ENCODE measurements at places on chromosomes 7 and 10.

- no peak for DNase-seq
Observed at GRCh38 chr7:77386165-77386822, 29.9 kb downstream of the GSAP start.

- DNase-seq, result no peak
Observed at GRCh38 chr10:118842843-118843624, 88.3 kb upstream of the CACUL1 start.

DNA sequence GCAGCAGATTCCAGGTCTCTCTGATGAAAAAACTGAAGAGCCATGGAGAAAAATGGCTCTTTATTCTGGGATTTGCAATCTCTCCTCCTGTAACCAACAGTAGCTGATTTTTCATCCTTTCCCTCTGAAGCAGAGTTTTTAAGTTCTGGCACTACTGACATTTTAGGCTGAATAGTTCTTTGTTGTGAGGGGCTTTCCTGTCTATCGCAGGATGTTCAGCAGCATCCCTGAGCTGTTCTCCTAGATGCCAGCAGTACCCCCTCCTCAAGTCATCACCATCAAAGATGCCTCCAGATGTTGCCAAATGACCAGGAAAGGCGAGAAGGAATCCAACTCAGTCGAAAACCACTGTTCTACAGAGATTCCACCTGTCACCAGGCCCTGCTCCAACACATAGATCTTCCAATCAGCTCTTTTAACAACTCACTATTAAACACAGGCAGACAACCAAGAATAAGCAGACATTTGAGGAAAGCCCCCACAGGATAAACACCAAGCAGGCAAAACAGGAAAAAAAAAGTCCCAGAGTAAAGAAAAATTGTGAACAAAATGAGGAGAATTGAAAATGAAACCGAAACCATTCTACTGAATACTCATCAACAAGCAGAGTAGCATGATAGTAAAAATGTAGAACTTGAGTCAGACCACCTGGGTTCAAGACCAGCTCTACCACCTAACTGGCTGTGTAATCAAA lies 124.8 kb downstream of the MPP7 start:
- no peak for DNase-seq

DNA sequence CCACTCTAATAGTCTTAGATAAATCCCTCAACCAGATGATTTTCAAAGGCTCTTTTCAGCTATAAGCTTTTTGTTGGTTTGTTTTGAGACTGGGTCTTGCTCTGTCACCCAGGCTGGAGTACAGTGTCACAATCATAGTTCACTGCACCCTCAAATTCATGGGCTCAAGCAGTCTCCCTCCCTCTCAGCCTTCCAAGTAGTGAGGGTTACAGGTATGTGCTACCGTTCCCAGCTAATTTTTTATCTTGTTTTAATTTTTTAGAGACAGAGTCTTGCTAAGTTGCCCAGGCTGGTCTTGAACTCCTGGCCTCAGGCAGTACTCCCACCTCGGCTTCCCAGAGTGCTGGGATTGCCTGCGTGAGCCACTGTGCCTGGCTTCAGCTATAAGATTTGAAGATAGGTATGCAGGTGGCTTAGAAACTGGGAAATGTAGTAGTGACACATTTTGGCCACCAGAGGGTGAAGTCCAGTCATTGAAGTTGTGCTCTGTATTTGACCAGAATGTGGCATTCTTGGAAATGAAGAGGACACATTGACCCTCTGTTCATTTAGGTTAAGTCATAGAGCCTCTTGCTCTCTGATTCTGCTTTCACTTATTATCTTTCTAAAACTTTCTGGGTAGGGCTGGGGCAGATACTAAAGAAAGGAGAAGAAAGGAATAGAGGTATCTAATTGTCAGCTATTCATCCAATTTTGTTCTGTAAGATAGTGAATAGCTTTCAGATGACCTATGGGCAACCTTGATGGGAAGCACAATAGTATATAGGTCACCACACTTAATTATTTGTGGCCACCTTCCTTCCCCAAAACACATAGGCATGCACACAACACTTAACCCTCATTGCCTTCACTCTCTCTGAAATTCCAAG lies 36.0 kb downstream of the R3HCC1L start:
- DNase-seq, result peak; percentile 3

DNA sequence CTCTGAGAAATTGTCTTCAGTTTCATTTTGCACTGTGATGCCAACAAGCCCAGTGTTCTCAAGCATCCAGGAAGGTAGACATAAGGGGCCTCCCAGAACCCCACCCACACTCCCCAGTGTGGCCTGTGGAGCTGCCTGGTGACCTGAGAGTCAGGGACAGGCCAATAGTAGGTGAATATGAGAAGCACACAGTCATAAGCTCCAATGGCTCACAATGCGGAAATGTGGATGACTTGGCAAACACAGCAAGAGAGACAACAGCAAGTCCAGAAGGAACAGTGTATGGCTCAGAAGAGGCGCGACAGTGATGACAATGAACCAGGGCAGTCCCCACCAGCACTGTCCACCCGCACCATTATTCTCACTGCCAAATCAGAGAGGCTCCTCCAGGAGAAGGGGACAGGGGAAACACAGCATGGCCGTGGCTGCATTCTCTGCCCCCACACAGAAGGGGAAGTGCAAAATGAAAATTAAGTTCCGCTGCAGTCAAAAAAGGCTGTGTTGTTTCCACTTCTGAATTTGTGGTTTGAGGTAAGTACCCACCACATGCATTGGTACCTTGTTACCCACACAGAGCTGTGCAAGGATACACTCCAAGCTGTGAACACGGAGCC lies 419.8 kb downstream of the GRID1 start:
- DNase-seq, result no peak

DNA sequence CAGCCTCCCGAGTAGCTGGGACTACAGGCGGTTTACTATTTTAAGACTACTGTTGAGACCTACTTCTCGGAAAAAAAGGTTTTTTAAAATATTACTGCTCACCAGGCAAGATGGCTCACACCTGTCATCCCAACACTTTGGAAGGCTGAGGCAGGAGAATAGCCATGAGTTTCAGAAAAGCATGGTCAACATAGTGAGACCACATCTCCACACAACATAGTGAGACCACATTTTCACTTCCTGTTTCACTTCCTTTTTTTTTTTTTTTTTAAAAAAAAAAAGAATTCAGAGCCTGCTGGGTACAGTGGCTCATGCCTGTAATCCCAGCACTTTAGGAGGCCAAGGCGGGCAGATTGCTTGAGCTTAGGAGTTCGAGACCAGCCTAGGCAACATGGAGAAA lies 46.5 kb downstream of the SVOPL start:
- DNase-seq, result no peak

- no peak for DNase-seq
Observed at GRCh38 chr10:11150231-11150731, 132.6 kb downstream of the CELF2 start.

DNA sequence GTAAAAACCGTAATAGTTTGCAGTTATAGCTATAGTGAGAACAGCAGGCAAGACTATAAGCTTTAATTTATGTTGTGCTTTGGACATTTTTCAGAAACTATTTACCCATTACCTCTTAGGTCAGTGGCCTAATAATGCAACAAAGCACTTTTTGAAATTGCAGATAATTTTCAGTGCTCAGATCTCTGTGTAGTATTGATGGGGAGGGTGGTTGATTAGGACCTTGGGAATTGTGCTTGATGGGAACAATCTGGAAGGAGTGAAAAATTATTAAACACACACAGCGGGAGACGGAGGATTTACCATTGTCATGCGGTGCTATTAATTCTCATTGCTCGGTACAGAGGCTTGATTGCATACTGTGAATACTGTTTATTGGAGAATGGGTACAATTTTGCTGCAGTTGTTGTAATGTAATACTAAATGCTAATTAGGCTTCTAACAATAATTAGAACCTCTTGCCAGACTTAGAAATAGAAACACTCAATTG lies 304.8 kb downstream of the LRMDA start:
- no peak for DNase-seq

All from stimulated activated CD4-positive, alpha-beta T cell treated with anti-CD3 and anti-CD28 coated beads, TNF-alpha, amount 100 ng/mL, for 24 hours (primary cell).